ENCODE measurements at places on chromosomes 7 and 10.

DNA sequence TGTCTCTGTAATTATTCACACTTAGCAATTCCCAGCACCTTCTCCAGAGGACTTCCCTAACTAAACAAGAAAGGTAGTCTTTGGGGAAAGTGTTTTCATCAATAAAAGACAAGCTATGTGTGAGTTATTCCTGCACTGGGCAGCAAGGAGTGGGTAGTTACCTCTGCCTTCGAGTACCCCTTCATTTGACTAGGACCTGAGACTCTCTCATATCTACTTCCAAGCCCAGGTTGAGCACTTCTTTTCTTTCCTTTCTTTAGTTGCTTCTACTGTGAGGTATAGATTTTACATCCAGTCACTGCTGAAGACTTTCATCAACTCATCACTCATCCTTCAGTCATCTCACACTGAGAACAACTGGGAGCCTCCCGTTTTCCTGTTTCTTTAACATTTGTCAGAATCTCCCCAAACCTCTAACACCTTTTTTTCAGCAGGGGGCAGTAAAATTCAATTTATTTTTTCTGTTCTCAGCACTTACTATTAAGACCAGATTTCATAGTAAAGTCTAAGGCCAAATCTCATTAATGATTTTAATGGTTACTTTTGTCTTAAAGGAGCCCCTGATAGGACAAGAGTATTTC lies 80.1 kb upstream of the PRSS1 start:
- no peak for DNase-seq
- no peaks in the 10 kb centered on the region for H3K4me1 ChIP-seq

- no peak overlapping the region for H3K27ac ChIP-seq
- H3K36me3 ChIP-seq: no peaks in the 10 kb centered on the region
- H3K4me1 ChIP-seq: no peaks in the 10 kb centered on the region
- H3K27me3 ChIP-seq: no peaks in the 10 kb centered on the region
- no peak overlapping the region for H3K4me3 ChIP-seq
- DNase-seq: no peak
These were observed 97.1 kb downstream of the AGMO start for GRCh38 chr7:15464667-15465121.

DNA sequence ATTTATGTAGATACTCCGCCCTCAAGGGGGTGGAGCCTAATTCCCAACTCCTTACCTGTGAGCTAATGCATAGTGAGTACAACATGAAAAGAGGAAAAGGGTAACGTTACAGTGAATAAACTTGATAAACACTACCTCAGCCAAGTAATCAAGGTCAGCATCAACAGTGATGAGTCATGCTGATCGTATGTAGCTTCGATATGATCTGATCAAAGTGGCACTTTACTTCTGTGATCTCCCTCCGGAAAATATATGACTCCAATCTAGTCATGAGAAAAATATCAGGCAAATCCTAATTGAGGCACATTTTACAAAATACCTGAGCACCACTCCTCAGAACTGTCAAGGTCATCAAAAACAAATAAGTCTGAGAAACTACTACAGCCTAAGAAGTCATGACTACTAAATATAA lies 70.4 kb downstream of the VTI1A start:
- H3K4me1 ChIP-seq: peaks cover 3% of the 10 kb centered on the region
- H3K27me3 ChIP-seq: no peaks in the 10 kb centered on the region
- no peak overlapping the region for H3K27ac ChIP-seq
- DNase-seq: no peak

DNA sequence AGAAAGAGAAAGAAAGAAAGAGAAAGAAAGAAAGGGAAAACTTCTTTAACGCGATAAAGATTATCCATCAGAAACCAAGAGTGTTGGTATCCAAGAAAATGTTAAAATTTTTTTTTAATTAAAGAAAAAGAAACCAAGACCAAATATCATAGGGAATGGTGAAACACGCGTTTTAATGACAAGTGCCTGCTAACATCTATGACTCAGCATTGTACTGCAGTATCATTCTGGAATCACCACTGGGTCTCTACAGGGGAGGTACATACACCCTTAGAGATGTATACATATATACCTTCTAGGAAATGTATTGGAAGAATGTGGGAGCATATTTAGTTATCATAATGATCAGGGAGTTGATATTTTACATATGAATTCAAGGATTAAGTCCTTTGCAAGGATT lies 32.1 kb upstream of the PIK3AP1 start:
- H3K4me3 ChIP-seq: no peak overlapping the region
- no peak overlapping the region for H3K27ac ChIP-seq
- DNase-seq: no peak
- H3K4me1 ChIP-seq: no peaks in the 10 kb centered on the region
- H3K27me3 ChIP-seq: no peaks in the 10 kb centered on the region

GRCh38 chr7:100044718-100045117 lies 4.9 kb upstream of the ZSCAN21 start:
- no peak overlapping the region for H3K27ac ChIP-seq
- H3K4me3 ChIP-seq: no peak overlapping the region
- no peaks in the 10 kb centered on the region for H3K27me3 ChIP-seq
- peaks cover 9% of the 10 kb centered on the region for H3K4me1 ChIP-seq
- H3K36me3 ChIP-seq: no peaks in the 10 kb centered on the region

GRCh38 chr7:47611045-47611511 lies 29.2 kb upstream of the TNS3 start:
- H3K36me3 ChIP-seq: no peaks in the 10 kb centered on the region
- no peak overlapping the region for H3K4me3 ChIP-seq
- H3K27me3 ChIP-seq: no peaks in the 10 kb centered on the region
- no peak overlapping the region for H3K27ac ChIP-seq

DNA sequence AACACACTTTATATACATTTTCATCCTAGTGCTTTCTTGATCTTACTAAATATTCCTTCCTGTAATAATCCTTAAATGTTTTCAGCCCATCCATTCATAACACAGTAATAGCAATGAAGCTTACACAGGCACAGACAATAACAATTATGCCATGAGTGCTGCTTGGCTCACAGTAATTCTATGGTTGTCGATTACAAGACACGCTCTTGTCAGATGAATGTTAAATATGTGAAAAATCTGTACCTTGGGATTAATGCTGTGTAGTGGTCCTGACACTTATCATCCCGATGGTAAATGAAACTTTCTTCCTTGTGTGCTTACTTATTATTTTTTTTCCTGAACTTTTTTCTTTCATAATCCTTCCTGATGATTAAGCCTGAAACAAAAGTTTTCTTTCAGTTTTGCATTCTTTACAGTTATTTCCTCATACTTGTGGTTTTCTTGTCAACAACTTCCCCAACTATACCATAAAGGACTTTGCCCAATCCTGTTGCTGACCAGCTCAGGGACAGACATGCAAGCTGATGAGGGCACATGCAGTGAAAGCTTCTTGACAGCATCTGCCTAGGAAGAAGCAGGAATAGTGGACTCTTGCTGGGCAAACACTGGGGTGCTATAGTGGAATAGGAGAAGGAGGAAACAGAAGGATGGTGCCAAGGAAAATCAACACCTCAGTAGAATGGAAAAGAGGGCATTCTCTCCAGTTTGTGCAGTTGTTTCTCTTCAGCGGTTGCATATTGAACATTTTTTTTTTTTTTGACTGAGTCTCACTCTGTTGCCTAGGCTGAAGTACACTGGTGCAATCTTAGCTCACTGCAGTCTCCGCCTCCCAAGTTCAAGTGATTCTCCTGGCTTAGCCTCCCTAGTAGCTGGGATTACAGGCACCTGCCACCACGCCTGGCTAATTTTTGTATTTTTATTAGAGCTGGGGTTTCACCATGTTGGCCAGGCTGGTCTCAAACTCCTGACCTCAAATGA lies 6.7 kb upstream of the MGAM2 start:
- DNase-seq: peak; percentile 28
- no peaks in the 10 kb centered on the region for H3K4me1 ChIP-seq
- H3K27ac ChIP-seq: no peak overlapping the region
- no peaks in the 10 kb centered on the region for H3K36me3 ChIP-seq

DNA sequence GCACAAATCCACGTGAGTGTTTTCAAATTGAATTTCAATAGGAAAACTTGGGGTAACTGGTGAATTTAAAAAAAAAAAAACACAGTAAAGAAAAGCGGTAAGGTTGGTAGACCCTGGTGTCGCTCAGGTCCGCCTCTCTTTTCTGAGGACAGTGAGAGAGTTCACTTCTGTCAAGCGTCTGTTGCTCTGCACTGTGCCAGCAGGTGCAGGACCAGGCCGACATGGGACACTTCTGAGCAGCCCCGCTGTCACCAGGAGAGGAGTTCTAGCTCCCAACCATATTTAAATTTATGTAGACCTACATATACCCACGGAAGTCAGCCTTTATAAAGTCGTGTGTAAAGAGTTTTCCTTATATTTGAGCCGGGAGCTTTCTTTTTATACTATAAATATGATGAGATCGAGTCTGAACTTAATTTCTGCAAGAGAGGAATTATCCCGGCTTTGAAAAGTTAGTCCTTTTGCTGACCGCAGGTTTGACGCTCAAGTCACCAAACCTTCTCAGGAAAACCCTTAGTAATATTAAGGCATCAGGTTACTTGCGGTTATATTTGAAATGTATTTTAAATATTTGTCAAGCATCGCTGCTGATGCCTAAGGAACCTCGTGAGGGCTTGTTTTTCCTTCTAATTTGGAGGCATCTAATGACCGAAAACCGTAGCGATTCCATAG lies 531 bp downstream of the IKZF1 start:
- H3K4me1 ChIP-seq: no peaks in the 10 kb centered on the region
- no peak for DNase-seq
- peaks cover 28% of the 10 kb centered on the region for H3K27me3 ChIP-seq
- H3K27ac ChIP-seq: no peak overlapping the region
- peak overlapping the region; percentile 52 for H3K4me3 ChIP-seq

GRCh38 chr7:158676171-158676840 lies 28.3 kb downstream of the NCAPG2 start:
- H3K4me3 ChIP-seq: no peak overlapping the region
- no peaks in the 10 kb centered on the region for H3K4me1 ChIP-seq
- DNase-seq: no peak
- H3K27me3 ChIP-seq: no peaks in the 10 kb centered on the region
- no peaks in the 10 kb centered on the region for H3K36me3 ChIP-seq

DNA sequence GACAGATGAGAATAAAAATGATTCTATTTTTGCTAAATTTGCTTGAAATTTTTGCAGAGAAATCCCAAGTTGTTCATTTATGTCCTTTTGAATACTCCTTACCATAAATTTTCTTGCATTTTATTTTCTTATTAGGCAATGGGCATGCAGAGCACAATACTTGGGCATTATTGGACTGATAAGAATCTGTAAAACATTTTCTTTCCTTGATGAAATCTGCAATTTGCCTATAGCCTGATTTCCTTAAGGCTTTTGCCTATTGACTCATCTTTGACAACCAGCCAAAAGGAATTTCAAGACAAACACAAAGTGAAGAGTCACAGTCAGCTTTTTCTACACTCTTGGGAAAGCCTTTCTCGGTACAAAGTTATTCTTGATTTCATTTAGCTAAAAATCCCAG lies 30.5 kb upstream of the GNAT3 start:
- H3K27me3 ChIP-seq: no peaks in the 10 kb centered on the region
- H3K27ac ChIP-seq: no peak overlapping the region
- no peak for DNase-seq
- H3K36me3 ChIP-seq: no peaks in the 10 kb centered on the region
- H3K4me3 ChIP-seq: no peak overlapping the region

GRCh38 chr7:92755680-92756079 lies 80.7 kb downstream of the CDK6 start:
- DNase-seq: no peak
- no peak overlapping the region for H3K27ac ChIP-seq
- no peaks in the 10 kb centered on the region for H3K27me3 ChIP-seq
- no peaks in the 10 kb centered on the region for H3K36me3 ChIP-seq
- H3K4me1 ChIP-seq: peaks cover 14% of the 10 kb centered on the region

DNA sequence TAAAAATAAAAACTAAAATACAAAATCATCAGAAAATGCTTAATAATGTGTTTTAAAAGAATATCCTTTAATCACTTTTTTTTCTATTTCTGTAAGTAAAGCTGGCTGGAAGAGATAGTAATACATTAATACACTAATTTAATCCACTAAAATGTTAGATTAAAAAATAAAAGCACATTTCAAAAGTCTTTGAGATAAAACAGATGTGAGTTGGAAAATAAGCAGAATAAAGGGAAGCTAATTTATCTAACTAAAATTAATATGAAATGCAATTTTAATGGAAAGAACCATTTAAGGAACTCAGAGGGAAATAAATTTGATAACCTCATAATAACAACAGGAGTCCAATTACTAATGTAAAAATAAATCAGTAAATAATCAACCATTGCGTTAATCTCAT lies 774.8 kb upstream of the MBL2 start:
- no peaks in the 10 kb centered on the region for H3K4me1 ChIP-seq
- H3K27ac ChIP-seq: no peak overlapping the region
- H3K27me3 ChIP-seq: no peaks in the 10 kb centered on the region
- no peak overlapping the region for H3K4me3 ChIP-seq

DNA sequence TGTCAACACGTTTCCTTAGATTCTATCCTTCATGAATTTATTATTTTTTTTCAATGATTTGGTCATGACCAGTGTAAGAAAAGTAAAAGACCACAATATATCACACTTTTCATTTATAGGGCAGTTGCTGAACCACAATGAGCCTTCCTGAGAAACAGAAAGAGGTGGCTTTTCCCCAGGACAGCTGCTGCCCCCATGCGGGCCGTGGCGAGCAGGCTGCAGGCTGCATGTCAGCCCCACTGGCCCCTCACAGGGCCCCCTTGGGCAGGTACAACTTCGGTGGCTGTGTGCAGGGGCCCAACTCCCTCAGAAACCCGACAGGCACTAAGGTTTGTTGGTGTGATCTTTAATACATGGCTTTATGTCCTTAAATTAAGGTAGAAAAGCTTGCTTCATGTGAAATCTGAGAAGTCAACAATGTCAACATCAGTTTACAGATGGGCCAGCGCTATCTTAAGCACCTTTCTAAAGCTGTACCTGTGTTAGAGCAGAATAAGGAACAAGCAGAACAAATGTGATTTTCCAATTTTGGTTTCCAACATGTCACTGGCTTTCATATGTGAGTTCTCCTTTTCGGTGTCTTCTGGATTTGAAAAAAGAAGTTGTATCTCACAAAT lies 10.6 kb downstream of the BEND7 start:
- no peak overlapping the region for H3K4me3 ChIP-seq
- H3K4me1 ChIP-seq: no peaks in the 10 kb centered on the region
- no peaks in the 10 kb centered on the region for H3K27me3 ChIP-seq
- DNase-seq: no peak
- no peaks in the 10 kb centered on the region for H3K36me3 ChIP-seq

GRCh38 chr7:121945480-121946236 lies 72.7 kb downstream of the PTPRZ1 start:
- H3K4me1 ChIP-seq: no peaks in the 10 kb centered on the region
- no peak overlapping the region for H3K27ac ChIP-seq
- no peak overlapping the region for H3K4me3 ChIP-seq
- no peaks in the 10 kb centered on the region for H3K36me3 ChIP-seq

- no peaks in the 10 kb centered on the region for H3K36me3 ChIP-seq
- no peaks in the 10 kb centered on the region for H3K27me3 ChIP-seq
- no peak for DNase-seq
These were observed 116.6 kb downstream of the AOAH start for GRCh38 chr7:36607721-36608095.

DNA sequence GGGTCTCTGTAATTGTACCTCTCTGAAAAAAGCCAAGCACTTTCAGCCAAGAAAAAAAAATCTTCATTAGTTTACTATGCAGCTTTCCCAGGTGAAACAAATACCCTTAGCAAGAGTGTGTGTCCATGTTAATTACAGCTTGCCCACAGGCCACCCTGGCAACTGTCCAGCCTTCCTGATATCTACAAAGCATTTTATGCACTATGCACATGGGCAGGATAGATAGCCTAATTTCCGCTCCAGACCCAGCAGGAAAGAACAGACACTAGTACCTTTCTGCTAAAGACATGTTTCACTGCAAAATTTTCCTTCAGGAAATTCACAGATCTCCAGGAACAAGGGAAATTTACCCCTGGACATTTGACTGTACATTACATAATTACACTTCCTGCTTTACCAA lies 24.4 kb downstream of the CACNA2D1 start:
- no peak overlapping the region for H3K4me3 ChIP-seq
- no peaks in the 10 kb centered on the region for H3K36me3 ChIP-seq
- no peak overlapping the region for H3K27ac ChIP-seq
- H3K4me1 ChIP-seq: peaks cover 21% of the 10 kb centered on the region
- DNase-seq: peak; percentile 30
